ENCODE measurements at places on chromosomes 3 and 15. TPM values are rescaled to one million over a fixed set of nuclear protein-coding genes. Genes with fewer than 3 reads are reported as not detected.

GRCh38 chr3:106317141-106318055 is 448.6 kb upstream of the CBLB start:
- no peak for DNase-seq

DNA sequence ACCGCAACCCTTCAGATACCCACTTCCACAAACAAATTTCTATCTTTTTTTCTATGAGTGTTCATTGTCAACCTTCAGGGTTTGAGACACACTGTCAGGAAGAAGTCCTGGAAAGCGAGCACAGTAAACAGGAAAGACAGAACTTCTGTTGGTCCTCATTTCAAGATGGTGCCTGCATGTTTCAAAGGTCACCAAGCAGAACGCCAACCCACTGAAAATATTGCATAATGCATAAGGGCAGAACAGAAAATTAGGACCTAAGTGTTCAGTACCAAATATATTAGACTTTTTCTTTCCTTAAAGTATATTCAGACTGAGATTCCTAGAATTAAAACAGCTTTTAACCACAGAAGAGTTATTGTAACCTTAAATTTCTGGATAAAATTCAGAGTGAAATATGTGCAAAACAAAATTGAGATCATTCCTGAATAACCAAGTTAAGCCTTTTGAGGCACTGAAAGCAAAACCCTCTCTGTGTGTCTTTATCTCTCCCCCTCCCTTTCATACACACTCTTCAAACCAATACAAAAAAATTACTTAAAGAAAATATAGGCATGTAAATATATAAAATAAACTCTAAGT is 387.8 kb upstream of the THBS1 start:
- DNase-seq: no peak

GRCh38 chr15:64635499-64636495 is 139.6 kb downstream of the RBPMS2 start:
- no peak for DNase-seq

DNA sequence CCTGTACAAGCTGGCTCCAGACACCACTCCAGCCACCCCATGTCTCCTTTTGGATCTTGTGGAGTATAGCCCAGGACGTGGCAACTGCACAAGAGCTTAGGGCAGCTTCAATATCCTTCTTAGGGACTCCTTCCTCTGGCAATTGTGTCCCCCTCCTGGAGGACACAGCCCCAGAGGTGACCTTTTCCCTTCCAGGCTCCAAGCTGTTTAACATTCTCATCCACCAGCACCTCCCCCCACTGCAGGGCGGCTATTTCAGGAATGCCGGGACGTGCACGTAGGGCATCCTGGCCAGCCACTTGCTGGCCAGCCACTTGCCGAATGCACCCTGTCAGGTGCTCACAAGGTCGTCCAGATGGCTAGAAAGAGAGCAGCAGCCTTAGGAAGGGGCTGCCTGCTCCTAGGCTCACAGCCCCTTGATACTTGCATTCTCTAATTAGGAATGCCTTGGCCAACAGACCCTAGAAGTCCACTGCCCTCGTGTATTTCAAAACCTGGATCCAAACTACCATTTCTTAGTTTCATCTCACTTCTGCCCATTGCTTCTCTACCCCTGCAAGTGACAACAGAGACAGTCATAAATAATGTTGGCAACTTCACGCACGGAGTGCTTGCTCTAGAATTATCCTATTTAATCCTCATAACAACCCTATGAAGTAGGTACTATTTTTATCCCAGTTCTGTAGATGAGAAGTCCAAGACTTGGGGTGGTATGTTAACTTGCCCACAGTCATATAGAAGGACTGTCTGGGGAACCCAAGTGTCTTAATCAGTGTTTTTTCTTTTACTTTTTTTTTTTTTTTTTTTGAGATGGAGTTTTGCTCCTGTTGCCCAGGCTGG is 24.5 kb upstream of the IDH2 start:
- DNase-seq: no peak

Gene PARP15
- total RNA-seq: 0.12 TPM

DNA sequence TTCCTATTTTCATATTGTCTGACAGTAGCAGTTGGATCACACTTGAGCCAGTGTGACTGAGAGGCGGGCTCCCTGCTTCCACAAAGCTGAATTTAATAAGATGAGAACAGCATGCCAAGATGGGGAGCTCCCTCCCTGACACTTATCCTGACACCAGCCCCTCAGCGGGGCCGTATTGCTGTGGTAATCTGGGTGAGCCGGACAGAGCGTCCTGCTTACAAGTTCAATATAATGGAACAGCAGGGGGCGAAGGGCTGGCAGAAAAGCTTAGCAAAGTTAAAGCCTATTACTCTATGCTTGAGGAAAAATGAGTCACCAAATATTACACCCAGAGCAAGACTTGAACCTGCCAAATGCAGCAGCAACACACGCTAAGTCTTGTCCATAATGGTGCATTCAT is 163.8 kb upstream of the CMC1 start:
- peak; percentile 12 for DNase-seq

Gene CDCP1
- 196 TPM for total RNA-seq

DNA sequence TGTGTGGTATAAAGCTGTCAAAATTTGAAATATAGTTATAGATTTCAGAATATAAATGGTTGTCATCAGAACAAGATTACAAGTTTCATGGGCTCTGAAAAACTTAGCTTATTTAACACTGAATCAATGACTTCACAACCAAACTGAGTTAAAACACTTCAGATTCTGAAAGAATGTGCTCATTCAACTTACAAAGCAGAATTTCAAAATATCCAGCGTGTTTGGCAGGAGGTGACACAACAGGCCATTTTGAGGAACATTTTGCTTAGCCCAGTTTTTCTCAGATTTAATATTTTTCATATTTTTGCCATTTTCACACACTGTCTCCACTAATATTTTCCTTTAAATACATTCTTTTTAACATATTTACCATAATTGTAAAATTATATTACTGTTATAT is 781.1 kb downstream of the TUSC7 start:
- DNase-seq: no peak

DNA sequence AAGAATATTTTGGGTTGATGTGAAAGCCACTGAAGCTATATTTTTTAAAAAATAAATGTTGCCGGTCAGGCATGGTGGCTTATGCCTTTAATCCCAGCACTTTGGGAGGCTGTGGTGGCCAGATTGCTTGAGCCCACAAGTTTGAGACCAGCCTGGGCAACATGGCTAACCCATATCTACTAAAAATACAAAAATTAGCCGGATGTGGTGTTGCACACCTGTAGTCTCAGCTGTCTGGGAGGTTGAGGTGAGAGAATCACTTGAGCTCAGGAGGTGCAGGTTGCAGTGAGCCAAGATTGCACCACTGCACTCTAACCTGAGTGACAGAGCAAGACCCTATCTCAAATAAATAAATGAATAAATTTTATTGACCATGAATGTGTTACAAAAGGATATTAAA is 39.6 kb downstream of the GOLM2 start:
- no peak for DNase-seq

Gene THAP10
- 2.8 TPM for total RNA-seq

Gene UTS2B
- total RNA-seq: 0.59 TPM

Gene CNTN6
- total RNA-seq: not detected

Gene IGSF11
- not detected for total RNA-seq

- DNase-seq: no peak
Measured at GRCh38 chr3:27632431-27633223, 89.5 kb downstream of the EOMES start.

GRCh38 chr3:45366290-45366689 is 22.1 kb upstream of the LARS2 start:
- no peak for DNase-seq

Gene IGSF10
- total RNA-seq: 0.02 TPM

- no peak for DNase-seq
Measured at GRCh38 chr3:128861491-128861890, 17.9 kb upstream of the ACAD9 start.

DNA sequence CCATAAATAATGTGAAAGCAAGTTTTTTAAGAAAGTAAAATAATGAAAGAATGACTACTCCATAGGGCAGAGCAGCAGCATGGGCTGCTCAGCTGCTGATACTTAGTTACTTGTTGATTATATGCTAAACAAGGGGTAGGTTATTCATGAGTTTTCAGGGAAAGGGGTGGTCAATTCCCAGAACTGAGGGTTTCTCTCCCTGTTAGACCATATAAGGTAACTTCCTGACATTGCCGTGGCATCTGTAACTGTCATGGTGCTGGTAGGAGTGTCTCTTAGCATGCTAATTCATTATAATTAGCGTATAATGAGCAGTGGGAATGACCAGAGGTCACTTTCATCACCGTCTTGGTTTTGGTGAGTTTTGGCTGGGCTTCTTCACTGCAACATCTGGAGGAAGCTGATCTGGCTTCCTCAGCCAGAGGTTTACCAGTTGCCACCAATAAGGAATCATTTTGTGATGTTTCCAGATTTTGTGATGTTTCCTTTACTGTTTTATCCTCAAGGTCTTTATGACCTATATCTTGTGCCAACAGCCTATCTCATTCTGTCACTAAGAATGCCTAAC is 121.8 kb upstream of the CHL1 start:
- no peak for DNase-seq

GRCh38 chr3:8317661-8318649 is 183.7 kb upstream of the LMCD1 start:
- DNase-seq: no peak

DNA sequence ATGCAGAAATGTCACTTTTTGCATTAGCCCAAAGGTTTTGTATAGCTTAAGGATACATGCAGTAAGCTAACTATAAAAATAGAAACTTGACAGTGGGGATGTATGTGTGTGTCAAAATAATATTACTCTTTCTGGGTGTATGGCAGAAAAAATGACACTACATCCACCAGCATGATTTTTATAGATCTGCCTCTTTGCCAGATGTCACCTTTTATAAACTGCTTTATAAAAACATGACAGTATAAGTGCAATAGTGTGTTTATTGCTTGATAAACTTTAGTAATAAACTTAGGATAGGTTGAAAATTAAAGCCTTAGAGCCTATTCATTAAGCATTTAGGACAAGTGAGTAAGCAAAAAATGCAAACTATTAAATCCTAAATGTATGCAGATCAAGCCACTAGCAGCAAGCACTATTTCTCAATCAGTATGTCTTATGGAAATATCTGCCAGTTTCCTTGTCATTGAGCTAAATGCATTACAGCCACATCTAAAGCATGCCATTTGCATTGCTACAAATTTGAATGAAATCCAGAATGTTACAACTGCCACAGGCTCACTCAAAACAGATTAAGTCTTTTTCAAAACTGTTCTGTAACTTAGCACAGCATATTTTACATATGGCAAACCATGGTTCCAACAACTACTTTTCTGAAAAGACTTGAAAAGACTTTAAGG is 935.0 kb downstream of the FHIT start:
- no peak for DNase-seq

DNA sequence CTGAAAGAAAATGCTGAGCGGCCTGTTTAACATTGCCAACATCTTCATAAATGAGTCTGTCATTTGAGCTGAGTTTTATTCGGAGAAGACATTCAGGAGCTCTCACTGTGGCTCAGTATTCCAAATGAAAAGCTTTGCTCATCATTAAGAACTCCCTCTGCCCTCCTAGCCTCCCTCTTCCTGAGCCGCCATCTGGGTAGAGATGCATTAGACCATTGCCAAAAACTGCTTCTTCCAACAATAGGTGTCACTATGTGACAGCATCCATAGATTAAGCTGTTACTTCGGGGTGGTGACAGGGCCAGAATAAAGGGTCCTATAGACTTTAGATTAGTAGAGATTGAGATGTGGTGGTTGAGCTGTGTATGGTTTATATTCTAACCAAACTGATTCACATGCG is 501.4 kb upstream of the NR2F2 start:
- no peak for DNase-seq

Gene ZNF717
- total RNA-seq: 0.12 TPM

- no peak for DNase-seq
Measured at GRCh38 chr3:47603332-47603731, 24.7 kb upstream of the CSPG5 start.

Gene EOGT
- total RNA-seq: 20.1 TPM

Gene ABI3BP
- total RNA-seq: 0.15 TPM

DNA sequence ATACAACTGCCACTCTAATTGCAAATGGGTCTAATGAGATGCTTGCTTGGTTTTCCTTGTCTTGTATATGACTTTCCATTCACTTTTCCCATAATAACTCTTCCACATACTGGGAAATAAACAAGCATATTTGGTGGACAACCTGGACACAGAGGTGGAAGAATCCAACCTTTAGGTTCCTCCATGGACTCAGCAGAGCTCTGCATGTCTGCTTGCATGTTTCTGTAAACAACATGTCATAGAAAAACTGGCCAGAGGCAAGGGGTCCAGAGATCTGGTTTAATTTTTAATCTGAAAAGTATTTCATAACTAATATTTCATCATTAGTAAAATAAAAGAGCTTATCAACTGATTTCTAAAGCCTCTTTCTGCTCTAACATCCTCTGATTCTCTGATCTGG is 30.2 kb downstream of the GOLIM4 start:
- no peak for DNase-seq

Gene SYNM
- total RNA-seq: 3.3 TPM

Gene TIMP4
- total RNA-seq: not detected

GRCh38 chr3:46285931-46286619 is 43.8 kb downstream of the CCR3 start:
- no peak for DNase-seq

DNA sequence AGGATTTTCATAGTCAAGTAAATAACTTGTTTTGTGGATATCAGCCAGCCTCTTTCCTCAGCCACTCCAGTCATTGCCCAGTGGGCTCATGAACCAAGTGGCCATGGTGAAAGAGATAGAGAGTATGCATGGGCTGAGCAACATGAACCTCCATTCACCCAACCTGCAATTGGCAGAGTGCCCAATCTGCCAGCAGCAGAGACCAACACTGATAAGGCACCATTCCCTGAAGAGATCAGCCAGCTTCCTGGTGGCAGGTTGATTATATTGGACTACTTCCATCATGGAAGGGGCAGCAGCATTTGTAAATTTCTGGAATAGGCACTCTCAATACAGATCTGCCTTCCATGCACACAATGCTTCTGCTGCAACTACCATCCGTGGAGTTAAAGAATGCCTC is 10.3 kb upstream of the MCF2L2 start:
- DNase-seq: no peak

- peak; percentile 26 for DNase-seq
Measured at GRCh38 chr3:112086875-112087524, 811 bp downstream of the C3orf52 start.

DNA sequence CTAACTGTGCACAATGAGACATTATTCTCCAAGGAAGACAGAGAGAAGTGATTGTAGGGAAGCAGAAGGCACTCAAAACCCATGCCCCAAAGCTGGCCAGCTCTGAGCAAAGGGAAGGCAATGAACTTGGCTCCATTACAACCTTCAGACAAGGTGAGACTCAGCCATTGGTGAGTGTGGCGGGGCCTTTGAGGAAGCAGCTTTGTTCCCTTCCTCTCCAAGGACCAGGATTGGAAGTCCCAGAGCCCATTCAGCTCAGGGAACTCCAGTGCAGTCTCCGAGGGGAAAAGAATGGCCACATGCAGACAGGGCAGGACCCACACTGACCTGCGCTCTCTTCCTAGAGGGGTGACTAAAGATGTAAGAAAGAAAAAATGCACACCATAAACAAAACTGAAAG is 23.1 kb downstream of the HEG1 start:
- no peak for DNase-seq

- DNase-seq: no peak
Measured at GRCh38 chr3:128783774-128784173, 57.8 kb downstream of the RAB7A start.

All from HCT116 (cell line).